ENCODE measurements at places on chromosomes 11 and 22. TPM values are rescaled to one million over a fixed set of nuclear protein-coding genes. Genes with fewer than 3 reads are reported as not detected.

- no peaks in the 10 kb centered on the region for H3K27me3 ChIP-seq
- H3K36me3 ChIP-seq: no peaks in the 10 kb centered on the region
- H3K4me1 ChIP-seq: peaks cover 3% of the 10 kb centered on the region
- peak overlapping the region; percentile 52 for H3K27ac ChIP-seq
- no peak for DNase-seq
These were observed 407 bp downstream of the QSER1 start for GRCh38 chr11:32893093-32893342.

- H3K4me1 ChIP-seq: no peaks in the 10 kb centered on the region
- H3K27ac ChIP-seq: peak overlapping the region; percentile 16
- H3K36me3 ChIP-seq: no peaks in the 10 kb centered on the region
- H3K4me3 ChIP-seq: peak overlapping the region; percentile 84
These were observed 1.4 kb downstream of the PLXNB2 start for GRCh38 chr22:50305923-50306566.

GRCh38 chr11:31967404-31968130 lies 123.3 kb upstream of the RCN1 start:
- no peak for DNase-seq
- no peaks in the 10 kb centered on the region for H3K36me3 ChIP-seq
- no peak overlapping the region for H3K4me3 ChIP-seq
- no peaks in the 10 kb centered on the region for H3K4me1 ChIP-seq

DNA sequence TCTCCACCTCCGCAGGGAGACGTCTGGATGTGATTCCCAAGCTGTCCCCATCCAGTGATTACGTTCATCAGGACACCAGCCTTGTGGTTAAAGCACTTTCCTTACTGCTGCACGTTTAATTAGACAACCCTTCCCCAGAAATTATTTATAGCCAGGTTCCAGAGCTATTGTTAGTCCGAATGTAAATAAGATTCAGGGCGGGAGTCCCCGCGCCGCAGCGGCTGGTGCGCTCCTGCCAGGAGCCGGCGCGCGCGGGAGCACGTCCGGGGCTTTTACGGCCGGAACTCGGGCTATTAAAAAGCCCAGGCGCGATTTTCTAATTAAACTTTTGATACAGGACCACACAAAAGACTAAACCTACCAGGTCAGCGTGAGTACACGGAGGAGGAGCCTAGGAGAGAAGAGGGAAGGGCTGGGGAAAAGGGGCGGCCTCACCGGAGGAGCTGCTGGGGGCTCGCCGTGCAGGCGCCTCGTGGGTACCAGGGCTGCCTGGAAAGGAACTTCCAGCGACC lies 538.3 kb downstream of the OPCML start:
- no peaks in the 10 kb centered on the region for H3K27me3 ChIP-seq
- DNase-seq: no peak
- no peaks in the 10 kb centered on the region for H3K4me1 ChIP-seq
- H3K36me3 ChIP-seq: no peaks in the 10 kb centered on the region

DNA sequence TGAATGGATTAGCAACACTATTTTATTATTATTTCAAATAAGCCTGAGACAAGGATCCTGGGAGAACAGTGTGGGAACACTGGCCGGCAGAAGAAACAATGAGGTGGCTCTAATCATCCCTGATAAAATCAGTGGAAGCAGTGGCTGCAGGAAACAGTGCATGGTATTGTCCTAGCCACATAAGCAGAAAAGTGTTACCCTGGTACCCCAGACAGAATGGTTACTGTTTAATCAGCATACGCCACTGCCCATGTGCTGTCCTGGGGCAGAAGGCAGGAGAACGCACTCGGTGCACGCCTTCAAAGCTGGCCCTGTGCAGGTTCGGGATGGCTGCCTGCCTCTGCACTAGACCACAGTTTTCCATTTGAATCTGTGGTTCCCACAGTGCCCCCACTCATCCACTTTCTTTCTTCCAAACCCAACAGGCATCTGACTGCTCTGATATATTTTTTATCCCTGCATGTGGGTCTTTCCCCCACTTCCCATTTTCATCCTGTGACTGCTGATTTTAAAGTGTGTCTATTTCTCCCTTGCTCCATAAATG lies 25.7 kb downstream of the OPCML start:
- H3K4me1 ChIP-seq: no peaks in the 10 kb centered on the region
- no peaks in the 10 kb centered on the region for H3K36me3 ChIP-seq
- H3K27ac ChIP-seq: no peak overlapping the region
- no peak for DNase-seq

GRCh38 chr11:128209138-128209435 lies 378.3 kb downstream of the ETS1 start:
- no peaks in the 10 kb centered on the region for H3K36me3 ChIP-seq
- H3K27ac ChIP-seq: peak overlapping the region; percentile 89
- DNase-seq: no peak
- peaks cover 3% of the 10 kb centered on the region for H3K4me1 ChIP-seq
- no peaks in the 10 kb centered on the region for H3K27me3 ChIP-seq

DNA sequence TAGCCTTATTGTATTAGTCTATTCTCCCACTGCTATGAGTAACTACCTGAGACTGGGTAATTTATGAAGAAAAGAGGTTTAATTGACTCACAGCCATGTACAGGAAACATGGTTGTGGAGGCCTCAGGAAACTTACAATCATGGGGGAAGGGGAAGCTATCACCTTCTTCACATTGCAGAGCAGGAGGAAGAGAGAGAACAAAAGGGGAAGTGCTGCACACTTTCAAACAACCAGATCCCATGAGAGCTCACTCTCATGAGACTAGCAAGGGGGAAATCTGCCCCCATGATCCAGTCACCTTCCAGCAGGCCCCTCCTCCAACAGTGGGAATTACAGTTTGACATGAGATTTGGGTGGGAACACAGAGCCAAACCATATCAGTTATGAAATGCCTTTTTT lies 179.4 kb downstream of the ARHGAP42 start:
- no peak overlapping the region for H3K27ac ChIP-seq
- no peak for DNase-seq
- H3K4me3 ChIP-seq: no peak overlapping the region
- no peaks in the 10 kb centered on the region for H3K4me1 ChIP-seq
- H3K36me3 ChIP-seq: no peaks in the 10 kb centered on the region

GRCh38 chr11:113015098-113015455 lies 53.9 kb downstream of the NCAM1 start:
- no peak overlapping the region for H3K27ac ChIP-seq
- H3K4me3 ChIP-seq: no peak overlapping the region

- H3K4me1 ChIP-seq: no peaks in the 10 kb centered on the region
- no peak overlapping the region for H3K27ac ChIP-seq
- DNase-seq: no peak
- no peaks in the 10 kb centered on the region for H3K36me3 ChIP-seq
These were observed 8.6 kb upstream of the THY1 start for GRCh38 chr11:119431523-119431922.

DNA sequence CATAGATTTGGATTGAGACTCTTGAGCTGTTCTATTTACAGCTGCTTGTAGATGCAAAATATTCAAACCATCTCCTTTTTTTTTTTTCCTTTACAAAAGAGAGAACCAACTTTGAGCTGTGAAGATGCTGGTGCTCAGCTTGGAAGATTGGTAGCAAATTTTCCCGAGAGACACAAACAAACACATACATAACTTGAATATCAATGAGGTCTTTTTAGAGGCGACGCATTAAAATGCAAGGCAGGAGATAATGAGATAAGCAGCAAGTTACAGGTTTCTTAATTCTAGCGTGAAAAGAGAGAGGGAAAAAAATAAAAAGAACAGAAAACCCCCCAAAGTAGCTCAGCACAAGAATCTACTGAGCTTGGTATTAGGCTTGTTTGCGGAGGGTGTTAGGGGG lies 247.0 kb upstream of the SORL1-AS1 start:
- no peak overlapping the region for H3K27ac ChIP-seq
- H3K36me3 ChIP-seq: no peaks in the 10 kb centered on the region
- no peaks in the 10 kb centered on the region for H3K27me3 ChIP-seq
- H3K4me1 ChIP-seq: no peaks in the 10 kb centered on the region
- DNase-seq: no peak

- H3K36me3 ChIP-seq: no peaks in the 10 kb centered on the region
- no peaks in the 10 kb centered on the region for H3K4me1 ChIP-seq
- no peak within 1 kb of the TSS for H3K4me3 ChIP-seq
- H3K27ac ChIP-seq: no peak within 1 kb of the TSS
These were observed at the start of gene CABP2 for GRCh38 chr11:67522844-67523555. CABP2 (minus strand) TSS chr11:67523446; CDS start chr11:67523326, 120 bp downstream.

GRCh38 chr11:121105063-121105480 lies 4.0 kb downstream of the TECTA start:
- DNase-seq: no peak
- H3K4me1 ChIP-seq: no peaks in the 10 kb centered on the region
- peaks cover 2% of the 10 kb centered on the region for H3K36me3 ChIP-seq
- H3K27ac ChIP-seq: no peak overlapping the region

DNA sequence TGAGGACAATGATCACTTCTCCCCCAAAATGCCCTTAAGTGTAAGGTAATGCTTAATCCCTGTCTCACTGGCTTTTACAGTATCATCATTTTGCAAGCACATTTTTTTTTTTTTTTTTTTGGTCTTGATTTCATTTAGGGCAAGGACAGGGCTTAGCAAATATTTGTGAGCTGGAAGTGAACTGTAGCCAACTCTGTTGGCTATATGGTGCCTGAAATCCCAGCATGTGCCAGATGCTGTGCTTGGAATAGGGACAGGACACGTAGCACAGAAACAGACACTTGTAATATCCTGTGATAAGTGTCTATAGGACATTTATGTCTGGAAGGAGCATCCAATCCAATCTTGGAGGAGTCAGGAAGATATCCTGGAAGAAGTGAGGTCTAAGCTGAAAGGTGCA lies 198.3 kb downstream of the NAV2 start:
- no peaks in the 10 kb centered on the region for H3K27me3 ChIP-seq
- no peak overlapping the region for H3K4me3 ChIP-seq
- peaks cover 6% of the 10 kb centered on the region for H3K36me3 ChIP-seq
- H3K4me1 ChIP-seq: peaks cover 18% of the 10 kb centered on the region
- H3K27ac ChIP-seq: no peak overlapping the region

DNA sequence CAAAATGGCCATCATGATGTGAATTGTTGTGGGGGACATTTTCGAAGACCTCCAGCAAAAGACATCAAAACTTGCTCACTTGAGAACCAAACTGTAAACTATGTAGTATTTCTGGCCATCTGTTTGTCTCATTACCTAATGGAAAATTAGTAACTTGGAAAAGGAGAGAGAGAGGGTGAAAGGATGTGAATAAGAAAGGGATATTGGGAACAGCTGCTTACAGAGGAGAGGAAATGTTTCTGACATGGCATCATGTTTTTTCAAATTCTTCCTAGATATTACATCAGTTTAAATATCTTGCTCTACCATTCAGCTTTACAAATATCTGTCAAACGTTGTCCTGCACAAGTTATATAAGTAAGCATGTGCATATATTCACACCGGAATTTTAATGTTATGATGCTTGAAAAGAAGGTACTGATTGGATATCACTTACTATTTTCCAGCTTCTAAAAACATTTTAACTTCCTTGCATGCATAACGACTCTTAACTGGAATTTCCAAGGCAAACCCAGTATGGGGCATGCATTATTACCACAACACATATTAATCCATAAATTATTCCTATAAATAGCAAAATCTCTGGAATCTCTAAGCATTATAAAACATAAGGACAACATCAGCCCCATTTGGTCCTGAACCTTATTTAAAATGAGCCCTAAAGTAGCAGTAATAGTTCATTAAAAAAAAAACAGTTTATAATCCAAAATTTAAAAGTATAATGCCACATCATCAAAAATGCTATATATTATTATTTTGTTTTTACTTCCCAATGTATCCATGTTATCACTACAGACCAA lies 20.0 kb downstream of the GUCY1A2 start:
- no peaks in the 10 kb centered on the region for H3K36me3 ChIP-seq
- no peak for DNase-seq
- no peaks in the 10 kb centered on the region for H3K4me1 ChIP-seq
- no peak overlapping the region for H3K4me3 ChIP-seq
- H3K27me3 ChIP-seq: no peaks in the 10 kb centered on the region

DNA sequence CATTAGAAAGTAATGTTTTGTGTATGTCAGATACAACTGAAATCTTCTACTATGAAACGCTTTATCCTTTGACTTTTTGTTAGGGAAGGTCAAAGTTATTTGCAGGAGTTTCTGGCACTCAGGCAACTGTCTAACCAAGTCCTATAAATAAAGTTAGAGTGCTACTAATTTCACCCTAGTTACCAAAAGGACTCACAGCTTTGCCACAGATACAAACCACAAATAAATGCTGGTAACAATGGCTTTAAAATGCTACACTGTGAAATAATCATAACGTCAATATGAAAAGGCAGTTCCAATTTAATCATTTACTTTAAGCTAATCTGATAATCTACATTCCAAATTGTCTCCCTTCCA lies 124.3 kb downstream of the RBFOX2 start:
- no peaks in the 10 kb centered on the region for H3K36me3 ChIP-seq
- no peak for DNase-seq
- peaks cover 5% of the 10 kb centered on the region for H3K4me1 ChIP-seq

DNA sequence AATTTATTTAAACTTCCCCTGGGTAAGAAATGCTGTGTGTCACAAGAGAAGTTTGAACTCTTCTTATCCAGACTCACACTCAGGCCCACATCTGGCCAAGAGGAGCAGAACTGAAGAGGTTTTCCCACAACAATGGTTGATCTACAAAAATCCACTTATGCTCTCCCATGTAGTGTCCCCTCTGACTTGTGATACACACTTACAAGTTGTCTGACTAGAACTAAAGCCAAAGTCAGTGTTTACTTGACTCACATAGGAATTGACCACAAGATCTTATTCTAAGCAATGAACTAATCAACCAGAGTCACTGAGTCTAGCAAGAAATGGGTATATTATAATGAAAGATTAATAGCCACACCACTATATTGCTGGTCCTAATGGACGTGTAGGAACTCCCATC lies 133.0 kb downstream of the ATG16L2 start:
- no peak overlapping the region for H3K27ac ChIP-seq
- no peak overlapping the region for H3K4me3 ChIP-seq
- H3K4me1 ChIP-seq: peaks cover 2% of the 10 kb centered on the region
- no peak for DNase-seq
- no peaks in the 10 kb centered on the region for H3K27me3 ChIP-seq
- H3K36me3 ChIP-seq: no peaks in the 10 kb centered on the region

DNA sequence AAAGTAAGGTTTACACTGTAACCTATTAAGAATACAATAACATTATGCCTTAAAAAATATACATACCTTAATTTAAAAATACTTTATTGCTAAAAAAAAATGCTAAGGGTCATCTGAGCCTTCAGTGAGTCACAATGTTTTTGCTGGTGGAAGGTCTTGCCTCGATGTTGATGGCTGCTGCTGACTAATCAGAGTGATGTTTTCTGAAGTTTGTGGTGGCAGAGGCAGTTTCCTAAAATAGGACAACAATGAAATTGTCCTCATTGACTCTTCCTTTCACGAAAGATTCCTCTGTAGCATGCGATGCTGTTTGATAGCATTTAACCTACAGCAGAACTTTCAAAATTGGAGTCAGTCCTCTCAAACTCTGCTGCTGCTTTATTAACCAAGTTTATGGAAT lies 97.6 kb downstream of the FAT3 start:
- H3K27ac ChIP-seq: no peak overlapping the region
- no peaks in the 10 kb centered on the region for H3K4me1 ChIP-seq
- H3K27me3 ChIP-seq: no peaks in the 10 kb centered on the region
- DNase-seq: no peak
- no peaks in the 10 kb centered on the region for H3K36me3 ChIP-seq
- H3K4me3 ChIP-seq: no peak overlapping the region

GRCh38 chr11:97615546-97615945 lies 1225.7 kb downstream of the JRKL start:
- H3K4me3 ChIP-seq: no peak overlapping the region
- no peaks in the 10 kb centered on the region for H3K36me3 ChIP-seq
- no peak overlapping the region for H3K27ac ChIP-seq
- DNase-seq: no peak
- H3K27me3 ChIP-seq: no peaks in the 10 kb centered on the region

- H3K4me3 ChIP-seq: no peak overlapping the region
- H3K27ac ChIP-seq: no peak overlapping the region
- no peak for DNase-seq
- H3K27me3 ChIP-seq: no peaks in the 10 kb centered on the region
These were observed 59.1 kb downstream of the NUP98 start for GRCh38 chr11:3738241-3738640.

OR4A16 gene
- not detected for total RNA-seq

TEX12 gene
- total RNA-seq: 0.57 TPM

GGTLC2 gene
- not detected for total RNA-seq

RIMBP3C gene
- total RNA-seq: not detected
